Small intestine (tissue), 16 donors: ENCODE measurements at places on chromosomes 2 and 18.

- no peak for DNase-seq
Observed at GRCh38 chr2:105788670-105789290, 44.1 kb downstream of the NCK2 start.

- no peak for DNase-seq
Observed at GRCh38 chr2:121972203-121972602, 216.8 kb downstream of the TSN start.

- no peak for DNase-seq
Observed at GRCh38 chr2:177883177-177883576, 189.4 kb downstream of the PDE11A start.

- no peak for DNase-seq
Observed at GRCh38 chr2:9674891-9675414, 44.2 kb upstream of the YWHAQ start.
